Activated T-cell treated with anti-CD3 and anti-CD28 coated beads, Interleukin-2, amount 50 U/mL, for 48 hours (primary cell): ENCODE measurements at places on chromosomes 7 and 10.

DNA sequence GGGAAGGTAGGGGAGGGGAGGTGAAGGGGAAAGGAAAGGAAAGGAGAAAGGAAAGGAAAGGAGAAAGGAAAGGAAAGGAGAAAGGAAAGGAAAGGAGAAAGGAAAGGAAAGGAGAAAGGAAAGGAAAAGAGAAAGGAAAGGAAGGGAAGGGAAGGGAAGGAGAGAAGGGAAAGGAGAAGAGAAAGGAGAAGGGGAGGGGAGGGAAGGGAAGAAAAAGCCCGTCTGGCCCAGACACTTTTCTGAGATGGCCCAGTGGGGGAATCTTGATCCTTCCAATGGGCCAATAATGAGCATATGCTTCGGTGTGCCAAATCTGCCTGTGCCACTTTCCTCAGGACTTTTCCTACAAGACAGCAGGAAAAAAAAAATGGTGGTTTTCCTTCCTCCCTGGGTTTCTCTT is 64.5 kb downstream of the CH25H start:
- no peak for DNase-seq

GRCh38 chr7:157713591-157713990 is 376.8 kb downstream of the DNAJB6 start:
- DNase-seq = no peak

DNA sequence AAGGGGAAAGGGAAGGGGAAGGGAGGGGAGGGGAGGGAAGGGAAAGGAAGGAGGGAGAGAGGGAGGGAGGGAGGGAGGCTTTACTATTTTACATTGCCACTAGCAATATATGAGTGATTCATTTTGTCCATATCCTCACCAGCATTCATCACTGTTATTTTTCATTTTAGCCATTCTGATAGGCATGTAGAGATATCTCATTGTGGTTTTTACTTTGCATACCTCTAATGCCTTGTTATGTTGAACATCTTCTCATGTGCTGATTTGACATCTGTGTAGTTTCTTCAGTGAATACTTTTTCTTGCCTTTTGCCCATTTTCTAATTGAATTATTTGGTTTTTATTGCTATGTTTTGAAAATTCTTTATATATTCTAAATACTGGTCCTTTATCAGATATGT is 52.7 kb downstream of the GCC1 start:
- DNase-seq = no peak

DNA sequence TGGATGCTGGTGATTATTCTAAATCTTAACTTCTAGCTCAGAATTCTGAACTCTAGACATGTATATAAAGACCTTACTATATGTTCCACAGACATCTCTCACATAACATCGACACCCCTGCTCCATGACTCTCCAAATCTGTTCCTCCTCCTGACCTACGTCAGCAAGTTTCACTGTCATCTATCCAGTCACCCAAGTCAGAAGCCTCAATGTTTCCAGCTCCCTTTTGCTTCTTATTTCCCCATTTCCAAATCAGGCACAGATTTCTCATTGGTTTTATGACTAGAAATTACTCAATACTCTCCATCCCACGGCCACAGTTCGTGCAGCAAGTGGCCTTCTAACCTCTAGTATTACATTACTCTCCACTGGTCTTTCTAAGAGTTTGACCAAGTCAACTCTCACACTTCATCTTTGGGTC is 28.5 kb downstream of the EPC1 start:
- no peak for DNase-seq

DNA sequence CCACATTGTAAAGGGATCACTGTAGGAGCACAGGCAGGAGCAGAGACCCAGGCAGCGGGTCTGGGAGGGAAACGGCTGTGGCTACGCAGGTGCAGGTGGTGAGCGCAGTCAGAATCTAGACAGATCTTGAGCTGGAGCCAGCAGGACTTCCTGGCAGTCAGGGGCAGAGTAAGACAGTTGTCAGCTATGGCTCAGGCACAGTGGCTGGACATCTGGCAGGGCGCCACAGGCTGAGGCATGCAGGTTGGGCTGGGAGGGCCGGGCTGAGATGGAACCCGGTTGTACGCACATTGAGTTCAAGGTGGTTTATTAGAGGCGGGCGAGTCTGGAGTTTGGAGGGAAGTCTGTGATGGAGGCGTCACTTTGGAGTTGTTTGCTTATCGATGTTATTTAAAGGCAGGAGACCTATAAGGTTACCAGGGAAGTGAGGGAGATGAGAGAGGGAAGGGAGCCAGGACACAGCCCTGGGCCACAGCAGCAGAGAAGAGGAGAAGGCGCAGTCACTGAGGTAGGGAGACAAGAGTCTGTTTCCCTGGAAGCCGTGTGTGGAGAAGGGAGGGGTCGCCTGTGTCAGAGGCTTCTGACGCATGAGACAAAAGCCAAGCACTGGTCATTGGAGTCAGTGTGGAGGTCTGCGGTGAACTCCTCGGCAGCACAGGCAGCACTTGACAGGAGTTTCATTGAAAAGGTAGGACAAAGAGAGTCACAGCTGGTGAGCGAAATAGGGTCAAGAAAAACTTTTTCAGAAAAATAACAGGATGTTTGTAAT is 73.8 kb downstream of the LANCL2 start:
- no peak for DNase-seq

GRCh38 chr10:16776896-16777295 is 40.3 kb downstream of the RSU1 start:
- DNase-seq = no peak

DNA sequence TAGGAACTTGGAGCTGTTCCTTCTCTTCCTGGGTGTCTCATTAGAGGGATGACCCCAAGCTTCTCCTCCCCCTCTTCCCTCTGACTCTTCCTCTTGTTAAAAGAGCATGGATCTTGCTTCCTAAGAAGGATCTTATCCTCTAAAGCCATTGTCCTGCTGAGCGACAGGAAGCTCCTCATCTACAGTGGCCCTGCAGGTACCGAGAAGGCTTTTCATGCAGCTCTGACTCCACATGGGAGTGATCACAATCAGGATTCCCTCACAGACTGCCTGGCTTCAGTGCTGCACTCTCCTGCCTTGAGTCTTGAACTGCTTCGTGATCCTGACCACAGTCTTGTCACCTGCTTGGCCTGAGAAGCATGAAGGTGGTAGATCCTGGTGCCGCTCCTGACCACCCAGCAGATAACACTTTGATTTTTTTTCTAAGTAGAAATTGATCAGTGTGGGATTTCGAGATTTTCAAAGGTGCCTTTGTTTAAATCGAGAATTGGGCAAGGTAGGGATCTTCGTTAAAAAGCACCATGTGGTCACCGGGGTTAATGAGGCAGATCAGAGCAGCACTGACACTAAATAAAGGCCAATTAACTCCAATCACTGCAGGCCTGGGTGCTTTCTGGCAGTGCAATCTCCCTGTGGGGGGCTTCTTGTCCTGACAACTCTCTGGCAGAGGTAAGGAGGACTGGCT is 376.4 kb downstream of the NRG3 start:
- DNase-seq = no peak

- no peak for DNase-seq
Measured at GRCh38 chr10:34653530-34653929, 161.6 kb downstream of the PARD3 start.

DNA sequence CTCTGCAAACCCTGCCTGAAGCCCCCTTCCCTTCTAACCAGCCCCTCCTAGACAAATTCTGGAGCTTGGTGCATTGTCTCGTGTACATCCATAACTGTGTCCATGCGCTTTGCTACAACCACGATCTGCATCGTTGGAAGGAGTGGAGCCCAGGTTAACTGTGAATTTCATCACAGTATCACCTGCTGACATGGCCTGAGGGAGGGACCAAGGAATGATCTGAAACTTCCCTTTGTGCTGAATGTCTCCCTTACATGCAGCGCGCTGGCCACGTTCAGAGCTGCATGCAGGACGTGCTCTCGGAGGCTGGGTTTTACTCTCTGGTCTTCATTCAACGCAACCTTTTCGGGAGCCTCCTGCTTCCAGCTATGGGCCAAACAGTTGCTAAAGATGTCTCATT is 222.3 kb downstream of the CUX1 start:
- no peak for DNase-seq

DNA sequence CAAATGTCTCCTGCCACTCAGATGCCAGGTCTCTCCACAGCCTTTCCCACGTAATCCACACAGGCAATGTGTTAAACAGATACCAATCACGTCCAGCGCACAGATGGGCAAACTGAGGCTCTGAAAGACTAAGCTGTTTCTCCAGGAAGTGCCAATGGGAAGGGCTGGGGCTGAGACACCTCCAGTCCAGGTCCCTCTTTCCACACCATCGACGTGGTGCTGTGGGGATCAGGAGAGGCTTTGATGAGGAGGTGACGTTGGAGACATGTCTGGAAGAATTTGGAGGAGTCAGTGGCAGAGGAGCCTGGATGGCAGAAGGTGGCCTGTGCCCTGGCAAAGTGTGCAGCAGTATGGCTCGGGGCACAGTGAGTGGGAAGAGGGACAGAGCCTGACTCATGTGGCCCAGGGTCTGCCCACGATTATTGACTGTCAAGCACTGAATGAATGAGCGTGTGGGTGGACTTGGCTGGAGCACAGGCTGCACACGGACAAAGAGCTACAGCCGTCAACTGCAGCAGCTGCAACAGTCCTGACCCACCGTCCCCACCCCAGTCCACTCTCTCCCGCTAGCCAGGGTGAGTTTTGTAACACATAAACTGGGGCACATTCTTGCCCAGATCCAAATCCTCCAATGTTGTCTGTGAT is 40.8 kb upstream of the HSPA12A start:
- no peak for DNase-seq

DNA sequence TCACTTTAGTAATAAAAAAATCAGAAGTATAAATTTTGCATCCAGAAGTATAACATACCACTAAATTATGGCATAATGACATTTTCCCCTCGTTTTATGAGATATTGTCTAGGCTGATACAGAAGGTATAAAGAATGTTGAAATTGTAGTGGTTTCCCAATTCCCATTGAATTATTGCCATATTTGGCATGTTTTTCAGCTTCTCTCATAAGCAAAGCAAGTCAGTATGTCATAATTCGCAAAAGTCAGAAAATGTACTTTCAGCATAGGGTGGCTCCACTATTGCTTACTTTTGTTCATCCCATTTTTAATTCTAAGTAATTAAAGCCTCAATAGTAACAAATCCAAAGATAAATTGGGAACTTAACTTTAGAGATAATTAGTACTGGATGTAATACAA is 19.7 kb upstream of the PTPRZ1 start:
- no peak for DNase-seq

DNA sequence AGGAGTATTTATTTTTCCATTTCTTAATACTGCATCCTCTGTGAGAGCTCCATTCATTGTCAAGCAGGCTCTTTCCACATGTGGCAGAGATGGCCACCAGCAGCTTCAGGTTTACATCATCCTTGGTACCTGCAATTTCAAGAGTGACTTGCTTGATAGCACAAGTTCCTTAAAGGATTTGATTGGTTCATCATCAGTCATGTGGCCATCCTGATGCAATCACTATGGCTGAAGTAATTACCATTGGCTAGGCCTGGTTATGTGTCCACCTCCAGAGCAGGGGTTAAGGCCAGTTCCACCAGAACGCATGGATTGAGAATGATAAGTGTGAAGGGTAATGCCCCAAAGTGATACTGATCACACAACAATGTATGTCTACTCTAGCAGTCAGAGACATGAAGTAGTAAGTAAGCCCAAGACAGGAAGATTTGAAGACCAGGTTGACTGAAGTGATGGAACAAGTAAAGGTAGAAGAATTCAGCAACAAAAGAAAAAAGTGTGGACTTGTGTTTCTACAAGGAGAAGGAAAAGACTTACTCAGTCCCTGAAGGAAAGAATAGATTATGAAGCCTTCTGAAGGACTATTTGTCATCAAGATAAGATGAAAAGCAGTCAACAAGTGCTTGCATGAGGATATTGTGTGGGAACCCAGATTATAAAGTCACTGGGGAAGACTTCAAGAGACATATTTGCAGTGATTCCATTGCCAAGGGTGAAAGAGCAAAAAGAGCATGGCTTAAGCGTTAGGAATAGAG is 26.4 kb upstream of the PRKAR2B start:
- no peak for DNase-seq

GRCh38 chr10:76581506-76582256 is 1055.9 kb downstream of the KCNMA1 start:
- DNase-seq = no peak

DNA sequence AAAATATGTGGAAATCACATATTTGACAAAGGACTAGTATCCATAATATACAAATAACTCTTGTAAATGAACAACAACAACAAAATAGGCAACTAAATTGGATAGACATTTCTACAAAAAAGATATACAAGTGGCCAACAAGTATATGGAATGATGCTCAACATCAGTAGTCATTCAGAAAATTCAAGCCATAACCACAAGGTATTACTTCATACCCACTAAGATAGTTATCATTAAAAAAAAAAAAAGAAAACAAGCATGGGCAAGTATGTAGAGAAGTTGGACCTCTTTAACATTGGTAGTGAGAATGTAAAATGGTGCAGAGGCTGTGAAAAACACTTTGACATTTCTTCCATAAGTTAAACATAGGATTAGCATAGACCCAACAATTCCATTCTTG is 80.8 kb downstream of the CYP26A1 start:
- DNase-seq = no peak

- DNase-seq = no peak
Measured at GRCh38 chr7:154843670-154844237, 159.2 kb downstream of the PAXIP1 start.

DNA sequence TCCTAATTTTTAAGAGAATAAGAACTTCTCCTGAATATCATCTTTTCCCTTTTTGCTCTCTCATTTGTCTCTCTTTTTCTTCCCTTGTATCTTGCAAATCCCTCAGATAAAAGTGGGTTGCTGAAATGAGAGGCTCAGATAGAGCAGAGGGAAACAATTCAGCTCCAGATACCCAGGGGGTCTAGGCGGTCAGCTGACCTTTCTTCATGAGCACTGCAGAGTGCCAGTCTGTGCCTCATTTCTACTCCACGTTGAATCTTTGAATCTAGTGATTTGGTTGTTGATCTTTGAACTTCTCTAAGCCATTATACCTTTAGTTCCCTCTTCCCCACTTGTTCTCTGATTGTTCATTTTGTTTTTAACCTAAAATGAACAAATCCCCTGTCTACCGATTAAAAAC is 572.6 kb downstream of the PTPRN2 start:
- no peak for DNase-seq

DNA sequence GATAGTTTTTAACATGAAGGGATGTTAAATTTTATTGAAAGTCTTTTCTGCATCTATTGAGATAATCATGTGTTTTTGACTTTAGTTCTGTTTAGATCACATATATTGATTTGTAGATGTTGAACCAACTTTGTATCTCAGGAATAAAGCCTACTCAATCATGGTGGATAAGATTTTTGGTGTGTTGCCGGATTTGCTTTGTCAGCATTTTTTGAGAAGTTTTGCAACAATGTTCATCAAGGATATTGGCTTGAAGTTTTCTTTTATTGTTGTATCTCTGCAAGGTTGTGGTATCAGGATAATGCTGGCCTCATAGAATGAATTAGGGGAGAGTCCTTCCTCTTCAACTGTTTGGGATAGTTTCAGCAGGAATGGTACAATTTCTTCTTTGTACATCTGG is 9.3 kb upstream of the PPP1R3A start:
- DNase-seq = no peak

DNA sequence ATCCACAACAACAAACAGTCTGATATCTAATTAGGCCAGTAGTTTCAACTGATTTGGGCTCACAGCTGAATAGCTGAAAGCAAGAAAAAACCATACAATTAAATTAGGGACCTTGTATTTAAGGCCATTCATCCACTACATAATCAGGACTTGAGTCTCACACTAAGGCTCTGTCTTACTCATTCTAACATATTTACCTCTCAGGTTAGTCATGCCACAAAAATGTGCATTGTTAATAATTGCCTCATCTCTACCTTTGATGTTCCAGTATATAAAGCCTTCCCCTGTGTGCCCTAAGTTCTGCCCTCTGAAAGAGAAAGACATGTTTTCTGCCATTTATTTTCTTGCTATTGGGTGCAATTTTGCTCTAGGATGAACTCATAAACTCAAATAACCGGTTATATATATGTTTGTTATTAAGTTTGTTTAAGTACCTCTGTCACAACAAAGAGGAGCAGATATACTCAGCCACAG is 5.3 kb upstream of the C1GALT1 start:
- no peak for DNase-seq
